Thymus (tissue), 14 donors: ENCODE measurements at places on chromosomes 4 and X. TPM values are rescaled to one million over a fixed set of nuclear protein-coding genes. Genes with fewer than 3 reads are reported as not detected.

DNA sequence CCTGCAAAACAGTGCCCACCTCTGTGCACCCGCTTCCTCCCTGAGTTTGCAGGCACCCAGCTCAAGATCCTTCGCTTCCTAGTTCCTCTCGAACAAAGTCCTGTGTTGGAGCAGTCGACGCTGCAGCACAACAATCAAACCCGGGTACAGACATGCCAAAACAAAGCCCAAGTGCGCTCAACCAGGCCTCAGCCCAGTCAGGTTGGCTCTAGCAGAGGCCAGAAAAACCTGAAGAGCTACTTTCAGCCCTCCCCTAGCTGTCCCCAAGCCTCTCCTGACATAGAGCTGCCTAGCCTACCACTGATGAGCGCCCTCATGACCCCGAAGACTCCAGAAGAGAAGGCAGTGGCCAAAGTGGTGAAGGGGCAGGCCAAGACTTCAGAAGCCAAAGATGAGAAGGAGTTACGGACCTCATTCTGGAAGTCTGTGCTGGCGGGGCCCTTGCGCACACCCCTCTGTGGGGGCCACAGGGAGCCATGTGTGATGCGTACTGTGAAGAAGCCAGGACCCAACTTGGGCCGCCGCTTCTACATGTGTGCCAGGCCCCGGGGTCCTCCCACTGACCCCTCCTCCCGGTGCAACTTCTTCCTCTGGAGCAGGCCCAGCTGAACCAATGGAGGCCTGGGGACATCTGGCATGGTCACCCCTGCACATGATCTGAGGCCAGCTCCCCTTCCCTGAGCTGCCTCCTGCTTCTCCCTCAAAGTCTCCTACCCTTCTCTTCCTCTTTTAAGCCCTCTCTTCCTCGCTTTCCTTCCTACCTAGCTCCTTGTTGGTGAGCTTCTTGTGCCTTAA, 6.9 kb downstream of the APEX2 start:
- DNase-seq = no peak

- DNase-seq = no peak
Measured at GRCh38 chr4:81237791-81238190, 22.8 kb upstream of the PRKG2 start.

- no peak for DNase-seq
Measured at GRCh38 chrX:13469963-13470684, 99.3 kb upstream of the EGFL6 start.

DNA sequence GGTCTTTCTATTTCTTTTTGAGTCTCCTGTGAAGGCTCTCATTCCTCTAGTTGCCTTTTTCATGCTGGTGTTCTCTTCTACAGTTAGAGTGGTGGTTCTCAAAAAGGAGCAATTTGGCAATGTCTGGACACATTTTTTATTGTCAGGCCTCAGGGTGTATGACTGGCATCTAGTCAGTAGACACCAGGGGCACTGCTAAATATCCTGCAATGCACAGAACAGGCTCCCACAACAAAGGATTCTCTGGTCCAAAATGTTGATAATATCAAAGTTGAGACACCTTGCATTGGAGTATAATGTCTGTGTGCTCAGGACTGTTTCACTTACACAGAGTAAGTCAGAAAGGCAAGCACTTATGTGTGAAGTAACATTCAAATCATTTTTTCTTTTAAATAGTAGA, 1360.7 kb downstream of the ADGRL3 start:
- no peak for DNase-seq

DNA sequence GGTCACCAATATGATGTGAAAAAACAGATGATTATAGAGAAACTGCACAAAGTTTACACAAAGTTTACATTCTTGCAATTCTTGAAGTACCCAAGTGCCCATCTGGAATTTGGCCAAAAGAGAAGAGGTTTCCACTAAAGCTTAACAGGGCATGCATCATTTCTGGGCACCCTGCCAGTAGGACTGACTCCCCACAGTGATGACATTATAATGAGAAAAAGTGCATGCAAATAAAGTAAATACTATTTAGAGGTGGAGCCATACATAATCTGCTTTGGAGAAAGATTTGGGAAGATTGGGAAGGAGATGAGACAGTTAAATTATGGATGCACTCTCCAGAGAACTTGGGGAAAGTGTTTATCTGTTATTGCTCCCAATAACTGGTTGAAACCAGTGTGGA, 93.7 kb upstream of the TRPC3 start:
- DNase-seq = no peak

DNA sequence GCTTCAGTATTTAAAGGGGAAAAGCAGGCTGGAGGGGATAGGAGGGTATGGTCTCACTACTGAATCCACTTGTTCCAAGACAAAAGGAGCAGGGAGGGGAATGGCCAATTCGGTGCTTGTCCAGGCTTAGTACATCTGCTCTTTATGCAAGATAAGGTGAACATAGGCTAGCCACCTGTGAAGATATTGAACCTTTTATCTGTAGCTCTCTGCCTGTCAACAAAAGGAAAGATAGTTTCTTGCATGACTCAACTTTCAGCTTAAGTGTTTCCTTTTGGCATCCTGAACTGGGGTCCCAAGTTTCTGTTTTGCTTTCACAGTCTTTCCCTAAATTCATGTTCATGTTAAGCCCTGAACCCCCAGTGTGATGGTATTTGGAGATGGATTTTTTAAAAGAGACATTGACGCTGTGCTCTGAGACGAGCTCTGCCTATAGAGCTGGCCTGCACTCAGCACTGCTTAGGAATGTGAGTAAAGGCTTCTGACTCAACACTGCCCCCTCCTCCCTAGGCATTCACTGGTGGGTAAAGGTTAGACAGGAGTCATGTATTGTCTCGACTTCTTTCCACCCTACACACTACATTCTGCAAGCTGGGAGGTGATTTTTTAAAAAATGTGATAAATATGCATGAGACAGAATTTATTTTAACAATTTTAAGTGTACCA, 28.2 kb downstream of the FAM149A start:
- DNase-seq = peak; percentile 24

DNA sequence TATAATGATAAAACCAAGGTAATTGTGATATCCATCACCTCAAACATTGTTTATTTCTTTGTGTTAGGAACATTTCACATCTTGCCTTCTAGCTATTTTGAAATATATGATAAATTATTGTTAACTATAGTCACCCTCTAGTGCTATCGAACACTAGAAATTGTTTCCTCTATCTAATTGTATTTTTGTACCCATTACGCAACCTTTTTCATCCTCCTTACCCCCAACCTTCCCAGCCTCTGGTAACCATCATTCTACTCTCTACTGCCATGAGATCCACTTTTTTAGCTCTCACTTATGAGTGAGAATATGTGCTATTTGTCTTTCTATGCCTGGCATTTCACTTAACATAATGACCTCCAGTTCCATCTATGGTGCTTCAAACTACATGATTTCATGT, 3.9 kb upstream of the UBA6 start:
- no peak for DNase-seq

DNA sequence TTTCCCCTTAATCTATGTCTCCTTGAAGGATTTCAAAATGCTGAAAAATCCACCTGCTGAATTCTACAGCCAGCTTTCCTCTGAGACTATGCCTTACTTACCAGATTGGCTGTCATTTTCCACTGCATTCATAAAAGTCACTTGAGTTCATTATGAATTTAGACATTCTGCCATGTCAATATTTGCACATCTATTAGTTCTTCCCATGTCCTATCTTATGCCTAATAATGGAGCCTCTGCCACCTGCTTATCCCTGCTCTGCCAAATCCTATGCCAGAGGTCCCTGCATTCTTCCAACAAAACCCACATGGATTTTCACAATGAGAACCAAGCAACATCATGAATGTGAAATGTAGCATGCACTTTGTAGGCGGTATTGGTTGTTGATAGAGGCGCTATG, 42.6 kb downstream of the GASK1B start:
- DNase-seq = no peak

DNA sequence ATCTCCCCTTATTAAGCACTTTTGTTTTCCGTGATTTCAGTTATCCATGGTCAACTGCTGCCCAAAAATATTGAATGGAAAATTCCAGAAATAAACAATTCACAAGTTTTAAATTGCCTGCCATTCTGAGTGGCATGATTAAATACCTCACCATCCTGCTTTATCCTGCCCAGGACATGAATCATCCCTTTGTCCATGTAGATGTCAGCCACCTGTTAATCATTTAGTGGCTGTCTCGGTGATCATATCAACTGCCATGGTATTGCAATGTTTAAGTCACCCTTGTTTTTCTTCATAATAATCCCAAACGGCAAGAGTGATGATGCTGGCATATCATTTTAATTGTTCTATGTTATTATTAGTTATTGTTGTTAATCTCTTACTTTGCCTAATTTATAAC, 79.8 kb upstream of the LHFPL1 start:
- no peak for DNase-seq

GRCh38 chr4:151004222-151004621, 10.9 kb downstream of the LRBA start:
- DNase-seq = no peak

- no peak for DNase-seq
Measured at GRCh38 chr4:52265781-52266525, 214.8 kb downstream of the SPATA18 start.

DNA sequence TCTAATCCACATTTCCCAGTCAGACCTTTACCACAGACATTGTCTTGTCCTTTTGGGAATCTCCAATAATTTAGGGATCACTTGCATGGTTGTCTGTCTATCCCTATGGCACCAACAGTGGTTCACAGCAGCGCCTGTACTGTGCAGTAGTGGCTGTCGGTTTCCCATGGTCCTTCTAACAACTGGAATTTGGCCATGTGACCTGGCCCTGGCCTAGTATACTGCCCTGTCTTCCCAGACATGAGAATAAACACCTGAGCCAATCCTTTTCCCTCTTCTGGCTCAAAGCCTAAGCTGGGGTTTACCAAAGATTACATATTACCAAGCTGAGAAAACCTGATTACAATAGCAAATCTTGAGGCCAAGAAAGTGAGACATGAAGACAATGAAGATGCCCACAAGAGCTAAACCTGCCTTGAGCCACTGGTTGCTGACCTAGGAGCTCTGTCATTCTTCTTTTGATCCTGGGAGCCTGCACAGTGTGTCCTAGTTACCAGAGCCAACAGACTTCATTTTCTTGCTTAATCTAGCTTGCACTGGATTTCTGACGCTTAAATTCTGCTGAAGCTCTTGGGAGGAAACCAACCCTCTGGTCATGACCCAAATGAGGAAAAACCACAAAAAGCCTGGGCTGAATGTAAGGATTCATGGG, 92.1 kb downstream of the SCD5 start:
- DNase-seq = no peak

GRCh38 chr4:32135642-32136041, 1415.5 kb downstream of the PCDH7 start:
- DNase-seq = no peak

GRCh38 chrX:35858906-35859305, 60.6 kb upstream of the CFAP47 start:
- DNase-seq = no peak

DNA sequence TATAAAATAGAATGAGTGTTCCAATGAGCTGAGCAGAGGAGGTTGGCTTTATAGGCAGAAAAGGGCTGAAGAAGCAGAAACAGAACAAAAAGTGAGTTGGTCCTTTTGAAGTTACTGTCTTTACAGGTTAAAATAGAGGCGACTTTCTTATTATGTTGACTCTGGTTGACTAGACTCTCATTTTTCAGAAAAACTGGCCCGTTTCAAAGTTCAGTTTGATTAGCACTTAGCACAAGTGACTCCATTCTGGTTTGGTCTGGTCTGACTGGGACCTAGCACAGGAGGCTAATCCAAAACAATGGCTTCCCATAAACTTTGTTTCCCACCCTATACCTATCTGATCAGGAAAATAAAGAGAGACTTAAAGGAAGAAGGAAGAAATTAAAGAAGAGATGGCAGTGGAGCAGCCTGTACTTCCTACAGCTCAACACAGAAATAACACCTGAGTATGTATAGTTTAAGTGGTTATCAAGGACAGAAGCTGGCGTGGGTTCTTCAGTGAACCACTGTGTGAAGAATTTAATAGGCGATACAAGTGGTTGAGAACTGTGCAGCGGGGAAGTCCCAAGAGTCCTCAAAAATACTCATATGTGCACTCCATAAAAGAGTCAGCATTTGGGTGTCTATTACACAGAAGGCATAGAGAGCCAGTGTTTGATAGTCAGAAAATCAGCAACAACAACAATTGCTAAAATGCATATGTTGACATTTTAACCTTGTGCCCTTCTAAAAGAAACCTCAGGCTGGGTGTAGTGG, 554.8 kb upstream of the HTR2C start:
- no peak for DNase-seq

DNA sequence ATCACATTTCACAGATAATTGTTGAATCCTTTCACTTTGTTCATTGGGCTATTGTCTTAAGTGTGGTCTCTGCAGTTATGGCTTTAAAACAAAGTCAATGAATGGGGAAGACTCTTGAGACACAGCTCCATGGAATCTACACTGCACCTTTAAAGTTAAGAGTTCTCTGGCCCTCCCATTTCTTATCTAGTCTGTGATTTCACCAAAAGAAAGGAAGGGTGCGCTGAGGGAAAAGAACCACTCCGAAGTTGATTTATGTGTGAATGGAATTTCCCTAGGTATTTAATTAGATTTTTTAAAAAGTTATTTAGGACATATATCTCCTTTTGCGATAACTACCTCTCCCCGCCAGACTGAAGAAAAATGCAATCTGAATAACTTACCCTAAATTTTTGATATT, 2.5 kb downstream of the SEPTIN11 start:
- no peak for DNase-seq

The PLXNA3 gene
- total RNA-seq = 2.2 TPM

The LPAR4 gene
- total RNA-seq = 1.6 TPM

The CT55 gene
- total RNA-seq = not detected

The CPZ gene
- 0.94 TPM for total RNA-seq

The NDST3 gene
- 5.7 TPM for total RNA-seq

The ETDB gene
- total RNA-seq = not detected
